ENCODE measurements at places on chromosomes 13 and 19. TPM values are rescaled to one million over a fixed set of nuclear protein-coding genes. Genes with fewer than 3 reads are reported as not detected.
A peak's percentile ranks its signal among the peaks of the same experiment; 100 is the strongest.

NRTN gene
- total RNA-seq = 2.1 TPM

CNOT3 gene
- 57.3 TPM for total RNA-seq

DNA sequence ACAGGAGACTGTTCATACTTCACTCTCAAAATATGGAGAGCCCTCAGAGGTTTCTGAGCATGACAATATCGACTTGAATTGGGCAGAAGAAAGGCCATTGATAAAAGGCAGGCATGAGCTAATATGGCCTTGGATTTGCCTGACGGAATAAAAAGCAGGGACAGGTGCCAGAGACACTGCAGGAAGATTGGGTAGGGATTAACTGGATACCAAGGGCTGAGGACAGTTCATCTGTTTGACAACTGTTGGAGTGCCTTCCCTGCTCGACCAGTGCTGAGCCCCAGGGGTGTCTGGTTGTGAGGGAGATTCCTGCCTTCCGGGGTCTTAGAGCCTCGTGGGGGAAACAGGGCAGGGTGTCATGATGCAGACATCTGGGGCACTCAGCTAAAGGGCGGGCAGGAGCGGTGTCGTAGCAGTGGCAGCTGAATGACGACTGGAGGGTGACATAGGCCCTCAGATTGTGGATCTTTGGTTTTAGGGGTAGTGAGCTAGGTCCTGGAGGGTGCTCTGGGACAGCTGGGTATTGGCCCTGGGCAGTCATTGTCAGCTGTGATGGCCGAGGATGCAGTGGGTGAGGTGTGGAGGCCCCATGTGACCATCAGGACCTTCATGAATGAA lies 12.3 kb downstream of the GATAD2A start:
- no peak for DNase-seq

DNA sequence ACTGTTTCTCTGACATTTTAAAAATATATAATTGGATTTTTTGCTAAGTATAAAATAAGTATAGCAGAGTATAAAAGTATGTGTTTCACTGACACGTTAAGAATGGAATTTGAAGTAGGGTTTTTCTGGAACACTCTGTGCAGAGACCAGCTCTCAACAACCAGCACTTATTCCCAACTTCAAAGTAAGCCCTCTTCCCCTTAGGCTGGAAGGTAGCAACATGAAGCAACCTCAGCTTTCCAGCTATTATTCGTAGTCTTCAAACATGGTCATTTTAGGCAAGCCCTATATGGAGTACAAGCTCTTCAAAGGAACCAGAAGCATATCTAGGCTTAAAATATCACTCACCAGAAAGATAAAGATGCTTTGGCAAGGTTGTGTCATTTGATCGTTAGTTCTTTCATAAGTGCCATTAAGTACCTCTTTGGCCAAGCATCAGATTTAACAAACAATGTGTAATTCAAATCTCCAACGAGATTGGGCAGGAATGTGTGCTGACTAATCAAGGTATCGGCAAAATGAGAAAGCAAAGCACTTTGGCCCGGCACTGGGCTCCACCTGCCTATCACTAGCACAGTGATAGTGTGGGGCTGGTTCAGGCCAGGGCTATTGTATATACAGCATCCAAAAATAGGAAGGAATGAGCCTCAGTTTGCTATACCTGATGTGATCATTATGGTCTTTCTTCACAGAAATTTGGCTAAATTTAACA lies 95.9 kb upstream of the FREM2 start:
- DNase-seq = no peak

DNA sequence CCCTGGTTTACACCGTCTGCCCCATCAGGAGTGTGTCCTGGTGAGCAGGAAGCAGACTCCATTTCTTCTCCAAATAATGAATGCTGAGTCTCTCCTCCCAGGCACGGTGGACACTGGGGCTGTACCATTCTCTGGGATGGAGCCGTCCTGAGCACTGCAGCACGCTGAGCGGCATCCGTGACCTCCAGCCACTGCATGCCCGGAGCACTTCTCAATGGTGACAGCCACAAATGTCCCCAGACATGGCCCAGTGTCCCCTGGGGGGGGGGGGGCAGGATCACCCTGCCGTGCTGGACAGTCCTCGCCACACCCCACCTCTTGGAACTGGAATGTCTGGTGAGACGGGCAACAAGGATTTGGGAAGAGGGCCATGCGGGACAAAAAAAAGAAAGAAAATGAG lies 37.4 kb downstream of the GNG7 start:
- no peak for DNase-seq

DNA sequence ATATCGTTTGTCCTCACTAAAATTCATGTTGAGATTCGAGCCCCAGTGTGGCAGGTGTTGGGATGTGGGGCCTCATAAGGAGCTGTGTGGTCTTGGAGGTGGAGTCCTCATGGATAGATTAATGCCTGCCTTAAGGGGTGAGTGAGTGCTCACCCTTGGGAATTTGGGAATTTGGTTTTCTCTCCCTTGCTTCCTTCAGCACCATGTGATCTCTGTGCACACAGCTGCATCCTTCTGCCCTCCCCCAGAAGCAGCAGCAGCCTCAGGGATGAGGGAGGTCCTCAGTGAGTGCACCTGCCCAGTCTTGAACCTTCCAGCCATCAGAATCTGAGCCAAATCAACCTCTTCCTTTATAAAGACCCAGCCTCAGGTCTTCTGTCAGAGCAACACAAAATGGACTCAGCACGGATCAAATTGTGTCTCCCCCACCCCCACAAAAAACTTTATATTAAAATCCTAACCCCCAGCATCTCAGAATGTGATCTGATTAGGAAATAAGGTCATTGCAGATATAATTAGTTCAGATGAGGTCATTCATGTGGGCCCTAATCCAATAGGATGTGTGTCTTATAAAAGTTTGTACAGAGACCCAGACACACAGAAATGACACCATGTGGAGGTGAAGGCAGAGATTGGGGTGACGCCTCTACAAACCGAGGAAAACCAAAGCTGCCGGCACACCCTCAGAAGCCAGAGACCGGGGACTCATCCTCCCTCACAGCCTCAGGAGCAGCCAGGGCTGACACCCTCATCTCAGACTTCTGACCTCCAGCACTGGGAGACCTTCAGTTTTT lies 12.9 kb downstream of the CYTH2 start:
- no peak for DNase-seq

DNA sequence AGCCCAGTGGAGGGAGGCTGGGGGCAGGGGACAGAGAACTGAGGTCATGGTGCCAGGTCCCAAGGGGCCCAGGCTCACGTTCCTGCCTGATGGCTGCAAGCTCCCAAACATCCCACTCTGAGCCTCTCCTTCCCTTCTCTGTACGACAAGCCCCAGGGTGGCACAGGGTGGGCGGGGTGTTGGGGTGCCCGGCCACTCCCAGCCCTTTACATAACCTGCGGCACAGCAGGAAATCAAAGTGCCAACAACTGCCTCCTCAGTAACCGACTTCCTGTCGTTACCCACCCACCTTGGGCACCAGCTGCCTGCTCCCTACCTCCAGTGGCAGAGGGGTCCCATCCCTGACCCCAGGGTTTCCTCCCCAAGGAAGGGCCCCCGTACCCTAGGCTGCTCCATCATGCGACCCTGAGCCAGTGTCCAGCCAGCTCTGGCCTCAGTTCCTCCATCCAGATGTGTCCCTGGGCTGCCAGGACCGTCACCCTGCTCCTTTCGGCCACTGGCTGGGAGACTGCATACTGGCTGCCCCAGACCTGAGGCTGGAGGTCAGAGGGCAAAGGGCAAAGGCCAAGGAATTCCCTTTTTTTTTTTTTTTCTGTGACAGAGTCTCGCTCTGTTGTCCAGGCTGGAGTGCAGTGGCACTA lies 27.7 kb upstream of the NFIC start:
- DNase-seq = no peak

- DNase-seq = no peak
Observed at GRCh38 chr13:101204270-101205020, 211.9 kb downstream of the NALCN start.

DNA sequence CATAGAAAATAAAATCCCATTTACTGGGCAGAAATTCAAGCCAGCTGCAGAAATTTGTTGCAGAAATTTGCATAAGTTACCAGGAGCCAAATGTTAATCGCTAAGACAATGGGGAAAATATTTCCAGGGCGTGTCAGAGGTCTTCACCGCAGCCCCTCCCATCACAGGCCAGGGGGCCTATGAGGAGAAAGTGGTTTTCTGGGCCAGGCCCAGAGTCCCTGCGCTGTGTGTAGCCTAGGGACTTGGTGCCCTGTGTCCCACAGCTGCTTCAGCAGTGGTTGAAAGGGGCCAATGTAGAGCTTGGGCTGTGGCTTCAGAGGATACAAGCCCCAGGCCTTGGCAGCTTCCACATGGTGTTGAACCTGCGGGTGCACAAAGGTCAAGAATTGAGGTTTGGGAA lies 278.9 kb upstream of the PCDH9 start:
- DNase-seq = no peak

DNA sequence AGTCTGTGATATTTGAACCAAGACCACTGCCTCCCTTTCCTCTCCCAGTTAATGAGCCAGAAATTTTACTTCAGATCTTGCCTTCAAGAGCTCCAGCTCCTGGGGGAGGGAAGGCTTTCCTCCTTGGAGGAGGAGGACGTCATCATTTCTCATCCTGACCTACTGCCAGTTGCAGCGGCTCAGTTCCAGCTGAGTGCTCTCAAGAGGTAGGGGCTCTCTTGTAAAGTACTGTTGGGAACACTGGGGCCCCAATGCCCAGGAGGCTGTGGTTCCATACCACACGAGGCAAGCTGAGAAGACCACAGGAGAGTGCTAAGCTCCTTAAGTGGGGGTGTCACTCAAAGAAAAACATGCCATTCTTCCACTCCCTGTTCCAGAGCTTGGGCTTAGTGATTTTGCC lies 36.2 kb downstream of the METTL21C start:
- no peak for DNase-seq

DNA sequence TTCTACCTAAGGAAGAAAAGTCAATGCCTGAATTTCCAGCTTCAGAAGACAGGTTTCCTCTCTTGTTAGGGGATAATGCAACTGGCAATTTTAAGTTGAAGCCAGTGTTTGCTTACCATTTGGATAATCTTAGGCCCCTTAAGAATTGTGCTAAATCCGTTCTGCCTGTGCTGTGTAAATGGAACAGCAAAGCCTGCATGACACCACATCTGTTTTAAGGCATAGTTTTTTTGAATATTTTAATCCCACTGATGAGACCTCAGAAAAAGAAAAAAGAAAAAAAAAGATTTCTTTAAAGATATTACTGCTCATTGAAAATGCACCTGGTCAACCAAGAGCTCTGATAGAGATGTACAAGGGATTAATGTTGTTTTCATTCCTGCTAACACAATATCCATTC lies 419.2 kb downstream of the SLITRK6 start:
- DNase-seq = no peak

DNA sequence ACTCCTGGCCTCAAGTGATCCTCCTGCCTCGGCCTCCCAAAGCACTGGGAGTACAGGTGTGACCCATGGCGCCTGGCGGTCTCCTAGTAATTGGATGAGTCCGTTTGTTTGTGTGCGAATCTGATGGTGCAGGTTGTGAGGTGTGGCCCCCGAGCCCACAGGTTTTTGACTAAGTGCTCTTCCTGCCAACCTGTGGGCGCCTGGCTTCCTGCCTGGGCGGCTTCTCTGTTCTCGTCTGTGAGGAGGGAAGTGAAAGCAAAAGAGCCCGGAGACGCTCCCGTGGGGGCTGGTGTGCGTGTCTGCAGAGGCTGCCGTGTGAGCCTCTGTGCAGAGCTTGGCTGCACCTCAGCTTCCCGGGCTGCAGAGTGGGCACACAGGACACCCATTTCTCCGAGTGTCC lies 10.0 kb downstream of the ARHGAP45 start:
- DNase-seq = peak; percentile 87

DNA sequence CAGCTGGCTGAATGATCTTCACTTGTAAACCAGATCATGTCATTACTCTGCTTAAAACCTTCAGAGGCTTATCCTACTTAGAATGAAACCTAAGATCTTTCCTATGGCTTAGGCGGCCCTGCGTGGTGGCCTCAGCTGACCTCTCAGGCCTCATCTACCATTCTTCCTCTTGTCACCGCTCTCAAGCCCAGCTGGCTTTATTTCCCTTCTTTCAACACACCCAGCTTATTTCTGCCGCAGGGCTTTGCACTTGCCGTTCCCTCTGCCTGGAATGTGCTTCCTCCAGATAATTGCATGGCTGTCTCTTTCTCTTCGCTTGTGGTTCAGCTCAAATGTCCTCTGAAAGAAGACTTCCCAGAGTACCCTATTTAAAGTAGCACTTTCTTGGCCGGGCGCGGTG lies 3.6 kb upstream of the ASF1B start:
- no peak for DNase-seq

SH2D3A gene
- 33.0 TPM for total RNA-seq

DNA sequence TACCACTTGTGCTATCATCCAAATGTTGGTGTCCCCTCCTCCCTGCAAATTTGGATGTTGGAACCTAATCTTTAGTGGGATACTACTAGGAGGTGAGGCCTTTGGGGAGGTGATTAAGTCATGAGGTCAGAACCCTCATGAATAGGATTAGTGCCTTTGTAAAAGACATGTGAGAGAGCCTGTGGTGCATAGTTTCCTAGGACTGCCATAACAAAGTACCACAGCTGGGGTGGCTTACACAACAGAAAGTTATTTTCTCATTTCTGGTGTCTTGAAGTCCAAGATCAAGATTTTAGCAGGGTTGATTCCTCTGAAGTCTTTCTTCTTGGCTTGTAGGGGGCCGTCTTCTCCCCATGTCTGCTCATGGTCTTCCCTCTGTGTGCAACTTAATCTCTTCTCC lies 562.6 kb upstream of the ARGLU1 start:
- DNase-seq = no peak

DNA sequence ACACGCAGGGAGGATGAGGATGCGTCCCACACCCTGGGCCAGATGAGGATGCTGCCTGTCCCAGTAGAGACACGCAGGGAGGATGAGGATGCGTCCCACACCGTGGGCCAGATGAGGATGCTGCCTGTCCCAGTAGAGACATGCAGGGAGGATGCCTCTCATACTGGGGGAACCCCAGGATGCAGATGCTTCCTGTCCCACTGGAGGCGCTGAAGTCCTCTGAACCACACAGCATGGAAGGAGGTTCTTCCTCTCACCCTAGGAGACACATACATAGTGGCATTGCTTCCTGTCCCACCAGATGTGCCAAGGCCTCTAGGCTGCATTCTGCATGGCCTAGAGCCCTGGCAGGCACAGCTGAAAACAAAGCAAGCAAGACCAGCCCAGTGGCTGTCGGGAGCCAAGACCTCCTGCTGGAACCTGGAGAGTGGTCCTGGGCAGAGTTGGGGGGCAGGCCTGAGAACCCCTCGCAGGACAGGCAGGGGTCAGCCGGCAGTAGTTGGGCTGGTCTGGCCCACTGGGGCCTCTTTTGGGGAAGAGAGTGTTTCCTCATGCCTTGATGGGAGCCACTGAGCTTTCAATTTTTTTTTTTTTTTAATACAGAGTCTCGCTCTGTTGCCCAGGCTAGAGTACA lies 4.3 kb downstream of the HPN start:
- no peak for DNase-seq

- no peak for DNase-seq
Observed at GRCh38 chr13:52739468-52740071, at the start of gene CNMD. CNMD (minus strand) TSS chr13:52739820; CDS start chr13:52739701, 119 bp downstream.

GRCh38 chr19:16470911-16471811 lies 609 bp downstream of the EPS15L1 start:
- DNase-seq = no peak

GRK1 gene
- total RNA-seq = 0.23 TPM

- DNase-seq = no peak
Observed at GRCh38 chr13:68692049-68692448, 1415.6 kb upstream of the ATXN8OS start.

ZNF534 gene
- total RNA-seq = not detected

GRCh38 chr19:5059213-5059574 lies 90.3 kb downstream of the KDM4B start:
- DNase-seq = no peak
